ENCODE measurements at places on chromosomes 4 and X.

DNA sequence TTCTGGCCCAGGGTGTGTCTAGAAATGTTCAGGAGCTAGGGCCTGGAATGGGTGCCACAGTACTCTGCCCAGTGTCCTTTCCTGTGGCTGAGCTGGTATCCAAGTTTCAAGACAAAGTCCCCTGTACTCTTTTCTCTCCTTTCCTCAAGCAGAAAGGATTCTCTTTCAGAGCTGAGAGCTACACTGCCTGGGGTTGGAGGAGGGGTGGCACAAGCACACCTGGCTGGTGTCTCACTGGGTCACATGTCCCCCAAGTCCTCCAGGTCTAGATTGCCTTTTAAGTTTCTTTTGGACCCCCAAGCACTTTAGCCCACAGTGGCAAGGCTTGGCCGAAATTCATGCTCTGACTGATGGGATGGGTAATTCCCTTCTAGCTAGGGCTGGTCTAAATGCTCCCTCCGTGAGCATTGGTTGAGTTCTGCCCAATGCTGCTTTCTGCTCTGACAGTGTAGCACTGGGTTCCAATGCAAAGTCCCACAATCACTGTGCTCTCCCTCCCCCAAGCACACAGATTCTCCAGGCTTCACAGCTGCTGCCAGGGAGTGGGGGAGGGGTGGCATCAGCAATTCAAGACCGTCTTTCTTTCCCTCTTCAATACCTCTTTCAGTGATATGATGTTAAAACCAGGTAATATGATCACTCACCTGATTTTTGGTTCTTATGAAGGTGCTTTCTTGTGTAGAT is 47.8 kb downstream of the BEX3 start:
- DNase-seq = no peak

GRCh38 chr4:24044610-24045589 is 155.1 kb upstream of the PPARGC1A start:
- DNase-seq = no peak

GRCh38 chrX:133150730-133151129 is 53.8 kb upstream of the USP26 start:
- no peak for DNase-seq

GRCh38 chrX:9966775-9967408 is at the start of gene CLDN34:
Gene CLDN34, plus strand, starts transcription at chrX:9967358. Its CDS starts 0 bp downstream, at chrX:9967358.
- DNase-seq = no peak

DNA sequence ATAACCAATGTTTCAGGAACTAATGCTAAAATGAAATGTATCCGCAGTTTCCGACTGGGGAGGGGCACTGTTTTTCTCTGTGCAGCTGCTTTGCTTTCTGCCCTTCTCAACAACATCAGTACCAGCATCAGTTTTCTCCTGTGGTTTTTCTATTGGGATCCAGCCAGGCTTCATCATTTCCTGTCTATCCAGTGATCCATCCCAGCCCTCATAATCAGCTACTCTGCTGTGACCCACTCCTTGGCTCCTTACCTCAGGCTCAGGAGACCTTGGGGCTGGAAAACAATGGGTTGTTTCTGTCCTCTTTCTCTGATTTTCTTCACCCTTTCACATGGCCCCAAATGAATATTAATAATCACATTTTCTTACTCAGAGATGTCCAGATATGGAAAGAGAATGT is 222.2 kb upstream of the DKK2 start:
- no peak for DNase-seq

DNA sequence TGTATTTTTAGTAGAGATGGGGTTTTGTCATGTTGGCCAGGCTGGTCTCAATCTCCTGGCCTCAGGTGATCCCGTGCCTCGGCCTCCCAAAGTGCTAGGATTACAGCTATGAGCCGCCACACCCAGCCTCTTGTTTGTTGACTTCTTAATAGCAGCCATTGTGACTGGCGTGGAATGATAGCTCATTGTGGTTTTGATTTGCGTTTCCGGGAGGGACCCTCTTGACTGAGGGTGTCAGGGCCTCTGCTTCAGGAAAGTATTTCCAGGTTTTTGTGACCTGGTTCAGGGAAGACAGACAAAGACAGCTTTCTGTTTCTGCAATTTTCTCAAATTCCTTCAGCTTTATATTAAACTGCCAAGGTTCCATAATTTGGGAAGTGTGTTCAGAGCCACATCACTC is 15.1 kb downstream of the CSF2RA start:
- no peak for DNase-seq

- no peak for DNase-seq
Observed at GRCh38 chr4:10625131-10625530, 59.4 kb downstream of the CLNK start.

DNA sequence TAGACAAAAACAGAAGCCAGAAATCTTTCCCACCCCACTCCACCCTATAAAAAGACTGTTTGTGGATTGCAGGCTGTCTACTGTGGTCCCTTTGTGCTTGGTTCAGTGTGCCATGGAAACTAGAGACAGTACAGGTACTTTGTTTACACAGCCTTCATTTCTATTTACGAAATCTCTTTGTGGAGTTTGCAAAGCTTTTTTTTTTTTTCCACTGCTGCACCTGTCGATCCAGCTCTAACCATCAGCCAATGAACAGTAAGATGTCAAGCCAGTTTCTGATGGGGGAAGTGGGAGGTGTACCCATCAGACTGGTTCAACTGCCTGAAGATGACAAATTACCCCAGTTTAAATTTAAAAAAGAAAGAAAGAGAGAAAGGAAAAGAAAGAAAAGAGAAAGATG is 20.2 kb upstream of the LRBA start:
- no peak for DNase-seq

DNA sequence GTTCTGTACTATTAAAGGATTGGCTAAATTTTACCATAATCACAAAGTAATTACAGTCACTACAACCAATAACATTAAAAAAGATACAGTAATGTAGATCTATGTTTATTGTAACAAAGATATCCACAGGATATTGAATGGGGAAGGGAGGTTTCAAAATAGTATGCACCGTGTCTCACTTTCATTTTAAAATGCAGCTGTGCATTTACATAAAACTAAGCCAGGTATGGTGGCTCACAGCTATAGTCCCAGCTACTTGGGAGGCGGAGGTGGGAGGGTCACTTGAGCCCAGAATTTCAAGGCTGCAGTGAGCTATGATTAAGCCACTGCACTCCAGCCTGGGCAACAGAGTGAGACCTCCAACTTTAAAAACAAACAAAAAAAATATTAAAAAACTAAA is 8.5 kb downstream of the SRP72 start:
- DNase-seq = no peak

- DNase-seq = no peak
Observed at GRCh38 chrX:13894888-13895565, 78.1 kb upstream of the GPM6B start.

GRCh38 chr4:88757067-88757466 is 59.4 kb upstream of the NAP1L5 start:
- no peak for DNase-seq

GRCh38 chr4:48813964-48814363 is 16.9 kb upstream of the OCIAD1 start:
- no peak for DNase-seq

- no peak for DNase-seq
Observed at GRCh38 chr4:63275491-63275890, 1133.8 kb downstream of the TECRL start.

- DNase-seq = no peak
Observed at GRCh38 chr4:164937576-164938270, 39.7 kb downstream of the TRIM61 start.

GRCh38 chr4:110344165-110344564 is 131.8 kb upstream of the ENPEP start:
- no peak for DNase-seq

DNA sequence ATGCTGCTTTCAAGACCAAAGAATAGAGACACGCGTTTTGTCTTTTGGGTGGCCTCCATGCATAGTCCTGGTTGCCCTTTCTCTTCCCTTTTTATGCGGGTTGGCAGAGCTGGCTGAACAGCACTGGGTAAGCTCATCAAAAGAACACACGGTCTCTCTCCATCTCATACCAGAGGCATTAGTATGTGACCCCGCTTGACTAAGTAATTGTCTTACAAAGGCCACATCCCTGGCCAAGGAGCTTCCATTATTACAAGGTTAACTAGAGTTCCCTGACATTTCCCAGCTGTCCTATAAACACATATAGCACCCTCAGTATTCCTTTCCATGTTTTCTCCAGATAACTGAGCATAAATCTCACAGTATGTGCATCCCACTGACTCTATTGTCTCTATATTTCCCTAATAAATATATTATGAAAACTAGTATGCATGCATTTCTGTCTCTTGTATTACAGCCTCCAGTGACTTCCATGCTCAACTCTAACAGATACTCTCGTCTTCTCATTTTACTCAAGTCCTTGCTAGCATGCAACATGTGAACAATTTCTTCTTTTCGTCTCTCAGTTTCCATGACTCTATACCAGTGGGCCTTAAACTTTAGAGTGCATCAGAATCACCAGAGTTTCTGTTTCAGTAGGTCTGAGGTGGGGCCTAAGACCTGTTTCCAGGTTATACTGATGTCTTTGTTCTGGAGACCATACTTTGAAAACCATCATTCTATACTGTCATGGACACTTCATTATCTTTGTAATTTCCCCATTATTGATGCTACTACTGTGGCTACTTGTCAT is 247.7 kb upstream of the ARSJ start:
- DNase-seq = no peak

GRCh38 chr4:25169446-25169845 is 9.2 kb upstream of the SEPSECS start:
- no peak for DNase-seq

DNA sequence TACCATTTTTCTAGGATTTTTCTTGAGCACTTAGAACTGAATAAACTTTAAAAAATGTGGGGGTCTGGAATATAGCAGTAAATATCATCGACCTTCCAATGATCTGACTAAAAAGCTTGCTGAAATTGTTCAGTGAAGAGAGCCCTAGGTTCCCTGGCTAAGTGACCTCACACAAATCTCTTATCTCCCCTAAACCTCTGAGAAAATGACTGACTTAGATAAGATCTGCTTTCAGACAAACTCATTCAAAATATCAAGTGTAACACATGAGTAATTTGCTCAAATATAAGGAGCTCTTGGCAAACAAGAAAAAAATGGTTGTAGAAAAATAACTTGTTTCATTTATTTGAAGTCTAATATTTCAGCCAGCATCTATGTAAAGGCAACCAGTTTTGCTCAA is 441.7 kb upstream of the SLIT2 start:
- DNase-seq = no peak

DNA sequence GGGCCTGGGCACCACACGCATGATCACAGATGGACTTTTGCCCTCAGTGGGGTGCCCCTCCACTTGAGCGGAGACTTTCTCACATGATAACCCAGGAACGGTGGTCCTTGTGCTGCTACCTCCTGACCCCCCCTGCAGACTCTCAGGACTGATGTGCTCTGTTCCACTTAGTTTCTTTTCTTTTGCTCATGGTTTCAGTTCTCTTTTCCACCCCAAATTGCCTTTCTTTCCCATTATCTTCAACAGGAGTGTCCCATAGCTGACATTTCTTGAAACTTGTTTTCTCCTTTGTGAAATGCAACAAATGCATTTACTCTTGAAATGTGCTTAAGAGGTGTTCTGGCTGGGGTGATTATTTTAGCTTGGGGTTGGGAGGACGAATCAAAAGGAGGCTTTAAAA is 9.0 kb downstream of the MPC1L start:
- no peak for DNase-seq

GRCh38 chr4:71283642-71284257 is 55.1 kb upstream of the SLC4A4 start:
- DNase-seq = no peak

- DNase-seq = no peak
Observed at GRCh38 chr4:89727238-89727637, 109.7 kb downstream of the SNCA start.

- DNase-seq = no peak
Observed at GRCh38 chrX:7614616-7615015, 228.4 kb upstream of the VCX start.

DNA sequence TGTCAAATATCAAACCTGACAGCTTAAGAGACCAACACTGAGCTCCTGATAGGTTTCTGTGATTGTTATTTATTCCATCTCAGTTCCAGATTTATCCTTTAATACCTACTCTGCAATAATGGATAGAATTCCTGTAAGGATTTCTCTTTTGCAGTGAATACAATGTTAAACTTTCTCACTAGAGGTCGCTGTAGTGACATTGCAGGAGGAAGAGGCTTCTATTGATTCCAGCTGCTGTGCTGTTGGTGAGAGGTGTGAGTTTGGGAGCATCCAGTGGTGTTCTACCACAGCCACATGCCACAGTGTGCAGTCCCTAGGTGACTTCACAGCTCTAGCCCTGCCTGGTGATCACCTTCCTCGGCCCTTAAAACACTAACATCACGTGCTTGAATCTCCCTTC is 34.6 kb upstream of the DCAF8L2 start:
- DNase-seq = no peak

DNA sequence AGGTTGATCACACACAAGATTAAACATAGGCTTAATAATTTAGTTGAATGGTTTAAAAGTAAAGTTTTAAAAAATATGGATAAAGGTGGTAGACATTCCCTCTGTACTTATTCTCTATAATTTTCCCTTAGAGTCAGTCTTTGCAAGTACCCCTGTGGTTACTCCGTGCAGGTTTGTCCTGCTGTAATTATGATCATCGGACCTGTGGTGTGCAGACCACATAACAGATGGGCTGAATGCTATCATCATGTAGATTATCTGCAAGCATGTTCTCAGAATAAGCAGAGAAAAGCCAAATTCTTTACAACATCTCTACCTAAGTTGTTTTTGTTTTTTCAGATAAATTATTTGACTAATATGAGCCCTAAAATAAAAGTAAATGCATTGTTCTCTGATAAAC is 146.8 kb downstream of the FSTL5 start:
- no peak for DNase-seq

- DNase-seq = no peak
Observed at GRCh38 chrX:16188687-16189086, 21.4 kb downstream of the MAGEB17 start.

- no peak for DNase-seq
Observed at GRCh38 chr4:82792912-82793649, 5.5 kb downstream of the SCD5 start.

DNA sequence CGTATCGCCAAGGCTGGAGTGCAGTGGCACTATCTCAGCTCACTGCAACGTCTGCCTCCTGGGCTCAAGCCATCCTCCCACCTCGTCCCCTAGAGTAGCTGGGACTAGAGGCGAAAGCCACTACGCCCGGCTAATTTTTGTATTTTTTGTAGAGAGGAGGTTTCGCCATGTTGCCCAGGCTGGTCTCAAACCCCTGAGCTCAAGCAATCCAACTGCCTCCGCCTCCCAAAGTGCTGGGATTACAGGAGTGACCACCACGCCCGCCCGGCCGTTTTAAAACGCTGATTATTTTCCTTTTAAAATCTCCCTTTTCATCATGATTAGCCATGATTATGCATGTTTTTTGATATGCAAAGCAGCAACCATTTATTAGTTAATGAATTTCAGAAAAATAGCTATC is 2.2 kb downstream of the N4BP2 start:
- DNase-seq = no peak

GRCh38 chr4:167397586-167397985 is 163.3 kb upstream of the SPOCK3 start:
- no peak for DNase-seq

DNA sequence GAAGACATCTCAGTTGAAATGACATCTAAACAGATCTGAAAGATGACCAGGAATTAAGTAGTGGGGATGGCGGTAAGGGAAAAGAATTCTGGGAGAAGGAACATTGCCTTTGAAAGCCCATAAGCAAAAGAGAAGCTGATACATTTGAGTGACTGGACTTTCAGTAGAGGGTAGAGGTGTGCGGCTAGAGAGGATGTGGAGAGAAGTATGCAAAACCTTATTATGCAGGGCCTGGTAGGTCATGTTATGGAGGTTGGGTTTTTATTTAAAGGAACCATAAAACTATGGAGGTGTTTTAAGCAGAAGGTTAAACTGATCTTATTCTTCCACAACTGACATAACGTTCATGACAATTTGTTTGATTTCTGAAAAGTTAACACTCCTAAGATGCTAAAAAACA is 36.3 kb downstream of the RPS6KA3 start:
- no peak for DNase-seq

- DNase-seq = no peak
Observed at GRCh38 chr4:92658318-92658717, 354.6 kb downstream of the GRID2 start.

All from stimulated activated CD4-positive, alpha-beta T cell treated with anti-CD3 and anti-CD28 coated beads, TNF-alpha, amount 100 ng/mL, for 1 hour (primary cell).